ENCODE measurements at places on chromosomes 6 and 20.

DNA sequence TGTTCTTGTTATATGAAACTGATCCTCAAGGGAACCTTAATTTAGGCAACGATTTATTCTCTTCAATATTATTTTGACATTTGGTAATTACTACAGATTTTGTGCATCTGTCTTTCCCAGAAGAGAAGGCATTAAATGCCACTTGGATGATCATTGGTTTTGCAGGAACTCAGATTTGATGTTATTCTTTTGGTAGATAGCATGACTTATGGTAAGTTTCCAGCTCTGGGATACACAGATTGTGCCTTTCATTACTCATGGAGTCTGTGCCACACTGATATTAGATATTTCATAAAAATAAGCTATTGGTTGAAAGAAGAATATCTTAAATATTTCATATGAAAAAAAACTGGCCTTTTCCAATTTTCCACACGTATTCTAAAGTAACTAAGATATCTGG, 120.1 kb downstream of the AIG1 start:
- DNase-seq: no peak

GRCh38 chr20:33568868-33569801, 79.2 kb downstream of the CBFA2T2 start:
- DNase-seq: no peak

GRCh38 chr20:62241506-62241905, 3.2 kb downstream of the OSBPL2 start:
- DNase-seq: no peak

- DNase-seq: no peak
Observed at GRCh38 chr6:109318328-109318876, 63.9 kb downstream of the CD164 start.

- DNase-seq: no peak
Observed at GRCh38 chr20:16209951-16210361, 363.3 kb downstream of the KIF16B start.

- DNase-seq: no peak
Observed at GRCh38 chr6:44967481-44967880, 360.6 kb upstream of the RUNX2 start.

DNA sequence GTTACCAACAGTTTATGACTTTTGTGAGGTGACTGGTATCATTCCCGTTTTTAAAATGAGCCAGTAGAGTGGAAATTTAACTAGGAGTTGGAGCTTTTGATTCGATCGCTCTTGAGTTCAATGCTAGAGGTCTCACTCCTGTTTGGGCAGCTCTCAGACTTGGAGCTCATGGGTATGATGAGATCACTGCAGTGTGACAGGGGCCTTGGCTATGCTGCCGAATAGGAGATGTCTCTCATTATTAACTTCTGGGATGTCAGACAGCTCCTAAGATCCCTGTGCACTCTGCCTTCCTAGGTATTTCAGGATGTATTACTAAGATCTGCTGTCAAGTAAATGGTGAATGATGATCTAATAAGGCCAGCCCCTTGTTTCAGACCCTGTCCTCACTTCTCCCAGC, 20.4 kb downstream of the AKAP12 start:
- no peak for DNase-seq

DNA sequence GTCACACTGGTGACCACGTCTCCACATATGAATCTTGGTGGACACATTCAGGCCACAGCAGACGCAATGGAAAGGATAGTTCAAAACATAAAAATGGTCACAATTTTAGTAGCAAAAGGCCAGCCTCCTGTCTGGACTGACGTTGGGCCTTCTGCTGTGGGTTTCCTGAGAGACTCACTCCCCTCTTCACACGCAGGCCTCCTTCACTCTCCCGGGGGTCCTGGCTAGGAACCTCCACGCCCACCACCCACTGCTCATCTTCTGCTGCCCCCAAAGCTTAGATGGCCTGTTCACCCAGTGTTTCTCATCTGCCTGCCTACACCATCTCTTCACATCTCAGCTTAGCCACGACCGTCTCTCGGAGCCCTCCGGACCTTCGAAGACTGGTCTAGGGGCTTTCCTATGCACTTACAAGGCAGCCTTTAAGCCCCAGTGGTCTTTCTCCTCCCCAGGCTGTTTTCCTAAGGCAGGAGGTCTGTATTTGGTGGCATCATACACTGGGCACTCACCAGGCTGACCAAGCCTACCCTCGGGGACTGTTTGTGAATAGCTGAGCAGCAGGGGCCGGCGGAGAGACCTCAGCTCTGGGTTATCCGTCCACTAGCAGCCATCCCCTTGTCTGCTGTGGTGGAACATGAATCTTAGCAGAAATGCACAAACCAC, 46.6 kb upstream of the AFDN start:
- no peak for DNase-seq

GRCh38 chr6:161163466-161164181, 110.2 kb downstream of the AGPAT4 start:
- no peak for DNase-seq

- no peak for DNase-seq
Observed at GRCh38 chr6:43267619-43268354, 24.5 kb downstream of the TTBK1 start.

GRCh38 chr20:41424546-41424945, 57.9 kb upstream of the EMILIN3 start:
- no peak for DNase-seq

- no peak for DNase-seq
Observed at GRCh38 chr20:59350330-59351156, 50.1 kb downstream of the EDN3 start.

DNA sequence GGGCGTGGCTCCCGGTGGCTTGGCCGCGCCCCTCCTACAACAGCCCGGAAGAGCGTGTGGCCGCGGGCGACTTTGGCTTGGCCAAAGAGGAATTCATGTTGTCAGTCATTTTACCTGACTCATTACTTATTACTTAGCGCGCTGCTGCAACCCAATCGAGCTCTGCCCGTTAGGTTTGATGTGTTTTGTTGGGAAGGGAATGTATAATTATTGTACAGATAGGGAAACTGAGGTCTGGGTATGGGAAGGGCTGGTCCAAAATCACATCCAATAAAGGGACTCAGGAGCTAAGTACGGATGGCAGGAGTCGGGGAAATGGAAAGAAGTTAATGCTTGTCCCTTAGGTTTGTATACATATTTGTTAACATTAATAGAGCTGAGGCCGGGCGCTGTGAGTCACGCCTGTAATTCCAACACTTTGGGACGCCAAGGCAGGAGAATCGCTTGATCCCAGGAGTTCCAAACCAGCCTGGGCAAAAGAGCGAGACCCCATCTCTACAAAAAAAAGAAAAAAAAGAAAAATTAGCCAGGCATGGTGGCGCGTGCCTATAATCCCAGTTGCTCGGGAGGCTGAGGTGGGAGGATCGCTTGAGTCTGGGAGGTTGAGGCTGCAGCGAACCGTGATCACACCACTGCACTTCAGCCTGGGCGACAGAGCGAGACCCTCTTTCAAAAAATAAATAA, 639 bp upstream of the ZNF335 start:
- DNase-seq: no peak

GRCh38 chr20:18164356-18164755, 26.7 kb downstream of the KAT14 start:
- no peak for DNase-seq

DNA sequence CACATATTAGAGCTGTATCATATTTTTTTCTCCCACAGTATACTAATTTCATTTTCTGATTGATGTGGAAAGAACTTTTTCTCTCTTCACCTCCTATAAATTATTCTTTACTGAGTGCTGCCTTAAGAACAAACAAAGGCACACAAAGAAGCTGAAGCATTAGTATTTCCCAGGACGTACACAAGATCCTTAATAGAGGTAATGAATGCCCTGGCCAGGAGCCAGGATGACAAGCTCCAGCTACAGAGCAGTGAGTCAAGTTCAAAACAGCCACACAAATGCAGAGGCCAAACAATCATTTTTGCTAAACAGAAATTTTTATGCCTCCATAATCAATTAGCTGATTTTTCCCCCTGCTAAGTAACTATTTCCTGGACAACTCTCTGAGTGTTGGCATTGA, 639.6 kb downstream of the EPHA7 start:
- DNase-seq: no peak

GRCh38 chr6:149373511-149373910, 26.6 kb upstream of the SUMO4 start:
- no peak for DNase-seq

DNA sequence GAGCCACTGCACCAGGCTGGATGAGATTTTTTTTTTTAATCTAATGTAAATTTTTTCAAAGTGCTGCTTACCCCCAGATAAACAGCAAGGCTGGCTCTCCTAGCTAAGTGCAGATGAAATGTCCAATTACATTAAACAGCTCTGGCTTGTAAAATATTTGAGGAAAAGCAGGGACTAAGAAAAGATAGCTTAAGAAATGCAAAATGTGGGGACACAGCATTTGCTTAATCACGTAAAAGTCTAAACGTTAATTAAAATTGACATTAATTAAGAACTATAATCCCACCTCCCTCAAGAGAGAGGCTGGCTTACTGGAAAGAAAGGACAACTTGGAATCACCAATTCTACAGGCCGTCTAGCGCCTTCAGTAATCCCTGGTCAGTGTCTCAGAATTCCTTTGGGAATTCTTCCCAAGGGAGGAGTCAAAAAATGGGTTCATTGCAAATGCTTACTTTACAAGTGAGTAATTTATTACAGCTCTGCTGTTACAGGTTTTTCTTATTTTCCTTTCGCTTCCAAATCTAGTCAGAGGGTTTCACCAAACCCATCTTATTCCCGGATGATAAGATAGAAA, 13.6 kb upstream of the MARCKS start:
- DNase-seq: no peak

DNA sequence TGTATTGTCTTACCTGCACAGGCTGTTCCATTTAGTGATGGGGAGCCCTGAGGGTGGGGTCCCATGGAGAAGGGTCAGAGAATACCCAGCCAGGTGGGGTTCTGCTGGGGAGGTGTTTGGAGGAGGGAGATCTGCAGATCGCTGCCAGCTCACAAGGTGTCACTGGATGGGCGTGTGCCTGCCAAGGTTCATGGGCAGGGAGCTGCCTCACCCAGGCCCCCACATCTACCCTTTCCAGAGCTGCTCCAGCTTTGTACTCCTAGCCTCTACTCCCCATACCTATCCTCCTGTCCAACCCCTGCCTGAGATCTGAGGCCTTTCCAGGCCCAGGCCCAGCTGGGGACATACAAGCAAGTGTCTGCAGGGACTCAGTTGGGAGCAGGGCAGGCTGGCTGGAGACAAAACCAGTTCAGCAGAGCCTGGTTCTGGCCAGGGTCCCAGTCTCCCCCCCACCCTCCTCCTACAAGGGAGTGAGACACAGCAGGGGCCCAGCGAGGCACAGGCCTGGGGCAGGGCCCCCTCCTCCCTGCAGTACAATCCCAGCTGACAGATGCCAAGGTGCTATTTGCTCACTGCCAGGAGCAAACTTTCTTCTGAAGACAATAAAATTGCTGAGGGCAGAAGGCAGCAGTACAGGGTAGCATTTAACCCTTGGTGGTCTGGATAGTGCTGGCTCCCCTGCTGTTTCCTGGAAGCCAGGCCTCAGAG, 19.7 kb downstream of the SPDEF start:
- DNase-seq: no peak

DNA sequence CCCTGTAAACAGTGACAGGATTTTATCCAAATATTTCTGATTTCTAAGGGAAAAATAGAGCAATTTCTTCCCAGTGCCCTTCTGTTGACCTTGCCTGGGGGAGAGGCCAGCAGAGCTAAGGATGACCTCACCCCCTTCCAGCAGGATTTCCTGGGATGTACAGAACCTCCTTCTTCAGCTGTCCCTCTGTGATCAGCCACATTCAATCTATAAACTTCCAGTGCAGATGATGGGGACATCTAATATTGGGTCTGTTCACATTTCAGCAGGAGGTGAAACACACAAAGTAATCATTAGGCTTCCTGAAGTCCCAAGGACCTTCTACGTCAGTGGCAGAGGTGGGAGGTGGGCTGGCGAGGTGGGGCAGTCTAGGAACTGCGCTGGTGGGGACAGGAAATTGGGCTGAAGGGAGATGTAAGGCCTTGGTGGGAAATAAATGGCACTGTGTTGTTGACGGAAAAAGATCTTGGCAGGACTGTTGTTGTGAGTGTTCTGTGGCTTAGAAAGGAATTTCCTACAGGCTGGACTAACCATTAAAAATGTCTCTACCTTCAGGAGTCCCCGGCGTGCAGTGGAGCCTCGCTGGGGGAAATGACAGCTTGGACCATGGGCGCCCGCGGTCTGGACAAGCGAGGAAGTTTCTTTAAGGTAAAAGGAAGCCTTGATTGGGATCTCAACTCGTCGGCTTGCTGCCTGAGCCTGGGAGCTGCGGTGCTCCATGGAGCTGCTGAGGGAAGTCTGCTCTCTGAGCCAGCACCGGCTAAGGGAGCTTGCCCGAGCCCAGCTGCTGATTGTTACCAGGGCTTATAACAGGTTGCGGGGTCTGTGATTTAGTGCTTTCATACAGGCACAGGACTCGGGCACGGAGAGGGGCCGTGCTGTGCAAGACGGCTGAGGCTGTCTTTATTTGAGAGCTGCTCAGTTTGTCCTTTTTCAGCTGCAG, 127.9 kb upstream of the NAA20 start:
- DNase-seq: no peak

DNA sequence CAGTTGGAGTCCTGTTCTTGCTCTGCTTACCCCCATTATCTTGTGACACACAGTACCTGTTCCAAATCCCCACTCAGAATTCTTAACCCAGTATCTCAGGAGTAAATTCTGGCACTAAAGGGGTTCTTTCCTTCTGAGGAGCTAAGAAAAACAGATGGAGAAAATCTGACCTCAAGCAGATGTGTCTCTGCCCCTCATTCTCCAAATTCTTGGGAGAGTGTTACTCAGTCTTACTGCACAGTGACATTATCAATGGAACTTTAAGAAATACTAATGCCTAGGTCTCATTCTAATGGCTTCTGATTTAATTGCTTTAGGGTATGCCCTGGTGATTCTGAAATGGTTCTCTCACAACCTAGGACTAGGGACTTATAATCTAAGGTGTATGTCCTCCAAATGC, 40.6 kb upstream of the PTPRK start:
- no peak for DNase-seq

- DNase-seq: no peak
Observed at GRCh38 chr6:13573669-13574110, 711 bp upstream of the SIRT5 start.

GRCh38 chr6:127587875-127588274, 10.9 kb downstream of the C6orf58 start:
- no peak for DNase-seq

GRCh38 chr20:2753461-2754040, 46.9 kb downstream of the CPXM1 start:
- no peak for DNase-seq

DNA sequence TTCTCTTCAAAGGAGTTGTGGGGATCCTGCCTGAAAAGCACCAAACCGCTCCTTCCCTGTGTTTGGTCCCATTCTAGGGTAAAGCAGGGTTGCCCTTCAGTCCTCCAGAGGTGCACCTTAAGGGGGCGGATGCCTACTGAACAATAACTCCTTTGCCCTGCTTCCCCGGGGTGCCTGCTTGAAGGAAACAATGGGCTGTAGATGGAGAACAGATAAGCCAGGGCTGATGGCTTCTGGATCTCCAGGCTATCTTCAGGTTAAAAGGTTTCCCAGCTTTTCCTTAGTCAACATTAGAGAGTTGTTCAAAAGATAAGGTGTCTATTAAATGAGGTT, 5.4 kb upstream of the PRDM1 start:
- DNase-seq: no peak

- DNase-seq: no peak
Observed at GRCh38 chr20:46302106-46302505, 6.2 kb downstream of the CDH22 start.

- no peak for DNase-seq
Observed at GRCh38 chr6:40958738-40959137, 80.3 kb downstream of the UNC5CL start.

- DNase-seq: no peak
Observed at GRCh38 chr20:23242556-23243180, 107.9 kb upstream of the NXT1 start.

- DNase-seq: no peak
Observed at GRCh38 chr20:56653211-56653610, 24.1 kb downstream of the TFAP2C start.

GRCh38 chr20:35004749-35005462, 49.2 kb downstream of the MYH7B start:
- DNase-seq: no peak

Measured in effector CD4-positive, alpha-beta T cell (primary cell).